ENCODE measurements at places on chromosomes 12 and 14.

DNA sequence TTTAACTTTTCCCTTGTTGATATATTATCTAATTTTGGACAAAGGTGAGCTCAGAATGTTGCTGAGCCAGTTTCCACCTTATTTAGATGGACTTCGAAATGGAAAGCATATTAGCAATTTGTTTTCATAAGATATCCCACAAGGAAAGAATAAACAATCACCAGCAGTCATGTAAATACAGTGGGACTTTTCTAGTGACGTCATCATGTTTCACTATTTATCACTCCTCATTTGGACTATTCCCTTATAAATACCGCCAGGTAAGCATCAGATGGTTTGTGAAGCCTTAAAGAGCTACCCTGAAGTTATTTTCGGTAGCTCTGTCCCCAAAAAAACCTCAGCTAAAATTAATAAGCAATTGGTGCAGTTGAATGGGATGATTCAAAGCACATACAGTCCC is 110.7 kb downstream of the PTPRR start:
- no peak for DNase-seq

- DNase-seq: no peak
These were observed 236.3 kb downstream of the GALC start for GRCh38 chr14:87756661-87757060.

DNA sequence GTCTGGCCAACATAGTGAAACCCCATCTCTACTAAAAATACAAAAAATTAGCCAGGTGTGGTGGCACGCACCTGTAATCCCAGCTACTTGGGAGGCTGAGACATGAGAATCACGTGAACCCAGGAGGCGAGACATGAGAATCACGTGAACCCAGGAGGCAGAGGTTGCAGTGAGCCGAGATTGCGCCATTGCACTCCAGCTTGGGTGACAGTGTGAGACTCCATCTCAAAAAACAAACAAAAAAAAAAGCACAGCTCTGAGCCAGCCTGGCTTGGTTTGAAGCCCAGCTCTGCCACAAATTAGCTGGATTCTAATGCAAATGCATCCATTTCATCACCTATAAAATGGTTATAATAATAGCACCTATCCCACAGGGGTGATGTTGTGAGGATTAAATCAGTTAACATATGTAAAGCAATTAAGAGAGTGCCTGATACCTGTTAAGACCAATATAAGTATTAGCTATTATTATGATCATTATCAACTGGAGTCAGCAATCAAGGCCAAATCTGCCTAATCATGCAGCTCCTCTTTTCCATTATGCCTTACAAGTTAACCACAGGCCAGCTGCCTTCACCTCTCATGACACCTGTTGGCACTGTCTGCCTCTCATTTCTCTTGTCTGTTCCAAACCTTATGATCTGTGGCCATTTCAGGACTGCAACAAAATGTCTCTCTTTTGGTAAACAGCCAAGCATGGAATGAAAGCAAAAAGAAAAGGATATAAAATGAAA is 2.1 kb downstream of the GNPTAB start:
- no peak for DNase-seq

DNA sequence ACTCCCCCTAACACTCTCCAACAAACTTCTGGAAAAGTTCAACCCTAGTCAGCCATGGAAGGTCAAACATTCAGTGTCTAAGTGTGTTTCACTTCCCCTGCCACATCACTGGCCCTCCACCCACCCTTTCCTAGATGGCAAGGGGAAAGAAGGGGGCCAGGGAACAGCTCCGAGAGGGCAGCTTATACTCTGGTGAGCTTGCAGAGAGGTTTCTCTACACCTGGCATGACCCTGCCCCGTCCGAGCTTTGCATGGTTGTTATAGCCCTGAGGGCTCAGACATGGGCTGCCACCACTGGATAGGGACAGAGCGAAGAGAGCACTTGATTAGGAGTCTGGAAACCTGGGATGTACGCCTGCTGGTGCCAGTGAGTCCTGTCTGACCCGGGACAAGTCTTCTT is 4.0 kb downstream of the ACVRL1 start:
- no peak for DNase-seq

DNA sequence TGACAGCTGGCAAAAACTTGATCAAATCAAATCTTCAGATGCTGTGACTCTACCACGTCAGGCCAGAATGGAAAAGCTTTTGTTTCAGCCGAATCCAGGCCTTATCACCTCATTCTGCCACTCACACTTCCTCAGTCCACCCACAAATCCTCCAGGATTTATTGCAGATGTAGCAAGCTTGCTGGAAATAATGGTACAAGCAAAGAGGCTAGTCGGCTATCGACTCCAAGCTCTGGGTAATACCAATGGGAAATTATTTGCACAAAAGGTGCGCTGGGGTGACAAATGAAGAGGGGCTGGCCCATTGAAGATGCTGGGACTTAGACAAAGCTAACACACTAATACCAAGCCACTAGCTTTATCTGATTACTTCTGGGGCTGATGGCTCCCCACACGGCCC is 250.5 kb downstream of the ASCL1 start:
- no peak for DNase-seq

- no peak for DNase-seq
These were observed 35.7 kb downstream of the MVK start for GRCh38 chr12:109609342-109609741.

- no peak for DNase-seq
These were observed 117.7 kb downstream of the GLT1D1 start for GRCh38 chr12:128970941-128971340.

DNA sequence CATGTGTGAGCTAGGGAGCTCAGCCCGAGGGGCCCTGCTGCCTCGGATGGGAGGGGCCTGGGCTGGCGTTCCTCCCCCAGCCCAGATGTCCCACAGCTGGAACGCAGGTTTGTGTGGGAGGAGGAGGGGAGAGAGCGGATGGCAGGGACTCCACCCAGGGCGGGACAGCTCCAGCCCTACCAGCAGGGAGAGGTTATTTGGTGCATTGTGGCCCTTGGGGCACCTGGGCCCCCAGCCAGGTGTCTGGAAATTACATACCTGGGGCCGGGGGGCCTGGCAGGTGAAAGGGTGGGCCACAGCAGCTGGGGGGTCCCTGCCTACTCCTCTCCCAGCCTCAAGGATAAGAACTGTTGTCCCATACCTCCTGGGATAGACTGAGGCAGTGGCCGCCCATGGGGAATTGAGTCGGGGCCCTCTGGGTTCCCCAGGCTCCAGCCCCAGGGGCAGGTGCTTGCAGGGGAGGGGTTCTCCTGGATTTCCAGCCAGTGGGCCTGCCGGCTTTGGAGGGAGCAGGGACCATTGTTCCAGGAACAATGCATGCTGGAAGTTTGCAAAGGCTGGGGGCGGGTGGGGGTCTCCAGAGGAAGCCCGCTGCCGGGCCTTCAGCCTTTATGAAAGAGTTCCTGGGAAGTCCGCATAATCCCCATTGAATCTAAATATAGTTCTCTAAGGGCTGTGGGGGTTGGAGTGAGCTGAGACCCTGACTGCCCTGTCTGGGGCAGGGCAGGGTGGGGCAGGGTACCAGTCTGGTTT is 1.2 kb downstream of the KIF26A start:
- no peak for DNase-seq

DNA sequence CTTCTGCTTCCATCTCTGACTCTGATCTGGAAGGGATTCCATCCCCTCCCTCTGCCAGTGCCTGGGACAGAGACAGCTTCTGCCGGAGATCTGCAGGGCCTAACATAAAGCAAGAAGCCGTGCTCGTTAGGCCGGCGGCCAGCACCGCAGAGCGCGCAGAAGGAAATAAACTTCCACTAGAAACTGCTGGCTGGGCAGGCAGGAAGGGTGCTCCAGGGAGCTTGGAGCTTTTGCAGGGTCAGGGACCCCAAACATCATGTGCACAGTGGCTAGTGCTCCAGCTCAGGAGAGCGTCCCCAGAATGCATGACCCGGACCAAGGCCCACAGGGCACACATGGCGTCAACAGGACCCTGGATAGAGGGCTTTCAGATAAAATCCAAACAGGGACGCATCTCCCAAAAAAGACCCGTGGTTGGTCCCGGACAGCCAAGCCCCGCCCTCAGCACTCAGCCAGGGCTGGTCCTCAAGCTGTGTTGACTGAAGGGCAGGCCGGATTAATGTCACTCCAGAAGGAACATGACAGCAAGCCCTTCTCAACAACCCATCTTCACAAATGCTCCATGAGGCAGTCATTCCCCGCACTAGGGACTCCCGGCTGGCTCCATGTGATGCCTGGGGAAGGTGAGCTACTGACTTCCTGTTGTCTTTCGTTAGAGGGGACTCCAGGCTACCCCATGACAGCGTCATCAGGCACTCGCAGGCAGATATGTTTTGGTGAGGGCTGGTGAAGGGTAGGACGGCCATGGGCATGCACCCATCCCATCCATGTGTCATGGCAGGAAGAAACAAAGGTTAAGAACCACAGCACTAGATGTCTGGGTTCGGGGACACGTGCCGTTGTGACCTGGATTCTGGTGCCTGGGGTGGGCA is 121.5 kb downstream of the CALM1 start:
- no peak for DNase-seq

DNA sequence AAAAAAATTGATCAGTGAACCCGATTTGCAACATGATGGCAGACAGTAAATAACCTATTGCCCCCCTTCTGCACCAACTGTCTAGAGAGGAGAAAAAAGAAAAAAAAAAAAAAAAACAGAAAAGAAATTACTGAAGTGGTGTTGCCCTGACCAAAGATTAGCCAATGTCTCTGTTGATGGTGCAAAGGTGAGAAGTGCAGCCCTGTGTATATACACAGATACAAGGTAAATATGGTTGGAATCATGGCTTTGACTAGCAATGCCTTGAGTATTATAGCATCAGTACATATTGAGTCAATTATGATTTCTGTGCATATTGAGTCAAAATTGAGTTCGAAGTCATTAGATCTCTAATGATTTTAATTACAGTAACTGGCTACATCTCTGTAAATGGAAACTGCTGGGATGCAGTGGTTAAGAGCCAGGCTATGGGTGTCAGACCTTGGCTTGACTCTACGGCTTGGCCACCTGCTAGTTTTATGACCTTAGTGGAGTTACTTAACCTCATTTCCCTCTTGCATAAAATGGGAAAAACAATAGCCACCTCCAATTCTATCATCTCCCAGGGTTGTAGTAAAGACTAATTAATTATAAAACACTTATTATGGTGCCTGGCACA is 51.0 kb downstream of the EGLN3 start:
- no peak for DNase-seq

DNA sequence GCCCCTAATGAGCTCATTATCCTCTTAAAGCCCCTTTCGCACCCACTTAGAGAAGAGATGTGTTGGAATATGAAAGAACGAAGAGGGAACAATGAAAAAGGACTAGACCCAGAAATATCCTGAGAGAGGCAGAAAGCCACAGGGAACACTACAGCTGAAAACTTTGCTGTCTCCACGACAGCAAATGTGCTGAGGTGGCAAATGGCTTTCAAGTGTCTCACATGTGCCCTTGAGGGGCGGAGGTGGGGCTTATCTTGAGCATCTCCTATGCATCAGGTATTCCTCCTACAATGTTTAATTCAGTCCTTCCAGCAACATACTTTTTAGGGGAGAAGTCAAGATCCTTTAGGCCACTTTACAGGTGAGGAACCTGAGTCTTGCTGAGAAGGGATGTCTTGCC is 62.9 kb downstream of the WSCD2 start:
- DNase-seq: no peak

GRCh38 chr14:71262441-71262840 is 355.2 kb downstream of the PCNX1 start:
- DNase-seq: no peak

- DNase-seq: no peak
These were observed 21.4 kb downstream of the TMEM116 start for GRCh38 chr12:111991535-111991934.

- no peak for DNase-seq
These were observed 70.7 kb upstream of the DDX11 start for GRCh38 chr12:31002999-31003398.

DNA sequence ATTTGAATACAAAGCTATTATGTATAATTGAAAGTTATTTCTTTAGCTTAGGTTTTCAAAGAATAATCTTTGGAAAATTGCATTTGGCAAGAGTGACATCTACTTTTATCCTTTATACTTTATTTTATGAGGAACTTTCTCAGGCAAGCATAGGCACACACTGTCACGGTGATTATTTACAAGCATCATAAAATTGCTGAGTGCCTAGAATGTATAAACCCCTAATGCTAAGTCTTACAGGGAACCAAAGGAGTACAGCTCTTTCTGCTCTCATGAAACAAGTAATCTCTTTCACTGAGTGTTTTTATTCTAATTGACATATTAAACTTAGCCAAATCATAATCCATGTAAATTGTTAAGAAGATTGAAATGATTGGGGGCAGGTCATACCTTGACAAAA is 154.9 kb downstream of the FSCB start:
- no peak for DNase-seq

- DNase-seq: no peak
These were observed 97.1 kb downstream of the SCAF11 start for GRCh38 chr12:45893240-45893639.

DNA sequence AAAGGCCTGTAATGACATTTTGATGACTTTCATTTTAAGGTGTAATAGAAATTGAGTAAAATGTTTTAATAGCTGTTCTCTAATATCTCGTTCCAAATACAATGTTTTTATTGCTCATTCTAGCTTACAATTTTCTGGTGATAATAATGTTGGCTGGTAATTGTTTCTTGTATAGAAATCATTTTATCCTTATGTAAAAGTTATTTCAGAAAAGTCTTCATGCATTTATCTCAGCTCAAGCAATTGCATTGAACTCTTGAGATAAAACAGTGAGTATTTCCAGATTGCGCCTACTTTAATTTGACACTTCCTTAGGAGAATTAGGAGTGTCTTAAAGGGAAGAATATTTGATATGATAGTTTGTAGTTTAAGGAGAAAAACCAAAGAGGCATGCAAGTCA is 4.0 kb downstream of the RMST start:
- DNase-seq: no peak

GRCh38 chr14:75427126-75427481 is 718 bp upstream of the JDP2 start:
- DNase-seq: no peak

- DNase-seq: no peak
These were observed 92.5 kb downstream of the VCPKMT start for GRCh38 chr14:50023671-50024490.

- DNase-seq: no peak
These were observed 111.9 kb upstream of the ARHGAP5 start for GRCh38 chr14:31965071-31965734.

DNA sequence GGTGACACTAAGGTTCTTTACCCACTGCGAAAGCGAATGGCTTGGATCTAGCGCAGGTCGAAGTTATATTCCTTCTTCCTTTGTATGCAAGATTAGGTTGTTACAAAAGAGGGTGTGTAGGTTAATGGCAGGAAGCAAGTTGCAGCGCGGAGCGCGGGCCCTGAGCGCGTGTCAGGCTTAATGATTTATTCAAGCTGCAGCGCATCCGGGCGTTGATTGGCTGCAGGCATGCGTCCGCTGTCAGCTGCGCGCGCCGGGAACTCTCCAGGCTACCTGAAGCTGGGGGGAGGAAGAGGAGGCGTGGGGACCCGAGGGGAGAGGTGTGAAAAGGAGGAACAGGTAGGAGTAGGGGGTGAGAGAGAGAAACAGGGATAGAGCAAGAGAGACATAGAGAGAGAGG is 7.4 kb downstream of the ASCL1 start:
- no peak for DNase-seq

- DNase-seq: no peak
These were observed 2.1 kb upstream of the B3GNT4 start for GRCh38 chr12:122201381-122201780.

- DNase-seq: no peak
These were observed 11.3 kb downstream of the VASH1 start for GRCh38 chr14:76772300-76773187.
